Fibroblast of mammary gland (primary cell): ENCODE measurements at places on chromosomes 16 and 17.
A peak's percentile ranks its signal among the peaks of the same experiment; 100 is the strongest.

DNA sequence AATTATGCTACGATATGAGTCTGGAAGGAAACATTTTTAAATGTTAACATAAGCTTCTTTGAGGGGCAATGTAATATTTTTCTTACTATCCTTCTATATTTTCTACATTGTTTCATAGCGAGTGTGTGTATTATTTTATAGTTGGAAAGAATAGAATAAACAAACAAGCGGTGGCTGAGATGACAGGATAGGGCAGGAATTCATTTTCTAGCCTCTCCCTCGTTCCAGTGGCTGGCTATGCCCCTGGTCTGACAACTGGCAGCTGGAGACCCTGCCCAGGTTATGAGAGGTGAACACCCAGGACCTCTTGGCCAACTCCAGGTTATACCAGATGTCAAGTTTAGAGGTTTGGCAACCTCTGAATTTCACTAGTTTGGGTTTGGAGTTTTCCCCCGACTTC lies 14.5 kb upstream of the TNRC6C start:
- DNase-seq: no peak

- no peak for DNase-seq
Measured at GRCh38 chr16:87012954-87013938, 303.9 kb downstream of the C16orf95 start.

DNA sequence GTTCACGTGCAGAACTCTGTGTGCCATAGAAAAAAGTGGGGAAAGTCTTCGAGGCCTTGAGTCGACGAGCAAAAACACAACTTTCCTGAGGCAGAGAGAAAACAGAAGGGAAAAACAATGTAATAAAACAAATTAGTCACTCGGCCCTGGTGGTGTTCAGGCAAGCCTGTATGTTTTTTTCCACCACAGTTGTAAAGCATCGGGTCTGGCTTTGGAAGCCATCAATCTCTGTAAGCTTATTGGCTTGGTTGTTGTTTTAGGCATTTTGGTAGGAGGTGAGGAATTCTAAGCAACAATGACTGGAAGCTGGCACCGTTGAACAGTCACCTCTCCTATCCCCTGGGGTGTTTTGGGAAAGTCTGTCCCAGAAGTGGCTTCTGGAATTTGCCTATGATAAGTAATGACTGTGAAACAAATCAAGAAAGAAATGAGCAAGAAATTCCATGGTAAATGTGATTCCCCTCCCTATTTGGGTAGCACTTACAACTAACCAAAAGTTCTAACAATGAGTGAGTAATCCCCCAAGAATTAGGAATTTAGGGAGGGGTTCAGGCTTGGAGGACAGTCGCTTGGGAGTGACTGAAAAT lies 2.8 kb downstream of the CDH13 start:
- DNase-seq: peak; percentile 64

DNA sequence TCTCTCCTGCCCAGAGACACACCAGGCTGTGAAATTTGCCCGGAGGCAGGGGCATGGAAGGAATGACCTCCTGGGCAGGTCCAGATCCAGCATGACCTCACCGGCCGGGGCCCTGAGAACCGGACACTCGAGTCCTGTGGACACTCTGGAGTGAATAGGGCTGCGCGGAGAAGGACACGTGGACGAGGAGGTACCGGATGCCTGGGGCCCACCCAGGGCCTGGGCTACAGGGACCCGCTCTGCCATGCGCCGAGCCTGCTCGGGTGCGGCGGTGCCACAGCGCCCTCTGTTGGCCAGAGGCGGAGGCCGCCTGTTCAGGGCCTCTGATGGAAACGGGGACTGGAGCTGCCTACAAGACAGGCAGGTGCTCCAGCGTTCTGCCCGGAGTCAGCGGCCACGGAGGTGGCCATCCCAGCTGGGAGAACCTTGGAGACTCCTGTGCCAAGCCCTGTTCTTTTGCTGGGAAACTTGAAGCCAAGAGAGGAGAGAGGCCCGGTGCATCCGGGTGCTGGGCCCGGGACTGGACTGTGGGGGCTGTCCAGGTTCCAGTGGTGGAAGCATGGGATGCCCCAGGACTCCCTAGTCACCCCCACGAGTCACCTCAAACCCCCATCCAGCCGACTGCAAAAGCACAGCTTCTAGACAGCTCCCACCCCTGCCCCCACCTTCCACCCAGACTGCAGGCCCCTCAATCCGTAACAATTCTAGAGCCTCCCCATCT lies 19.3 kb upstream of the NXPH3 start:
- peak; percentile 57 for DNase-seq

DNA sequence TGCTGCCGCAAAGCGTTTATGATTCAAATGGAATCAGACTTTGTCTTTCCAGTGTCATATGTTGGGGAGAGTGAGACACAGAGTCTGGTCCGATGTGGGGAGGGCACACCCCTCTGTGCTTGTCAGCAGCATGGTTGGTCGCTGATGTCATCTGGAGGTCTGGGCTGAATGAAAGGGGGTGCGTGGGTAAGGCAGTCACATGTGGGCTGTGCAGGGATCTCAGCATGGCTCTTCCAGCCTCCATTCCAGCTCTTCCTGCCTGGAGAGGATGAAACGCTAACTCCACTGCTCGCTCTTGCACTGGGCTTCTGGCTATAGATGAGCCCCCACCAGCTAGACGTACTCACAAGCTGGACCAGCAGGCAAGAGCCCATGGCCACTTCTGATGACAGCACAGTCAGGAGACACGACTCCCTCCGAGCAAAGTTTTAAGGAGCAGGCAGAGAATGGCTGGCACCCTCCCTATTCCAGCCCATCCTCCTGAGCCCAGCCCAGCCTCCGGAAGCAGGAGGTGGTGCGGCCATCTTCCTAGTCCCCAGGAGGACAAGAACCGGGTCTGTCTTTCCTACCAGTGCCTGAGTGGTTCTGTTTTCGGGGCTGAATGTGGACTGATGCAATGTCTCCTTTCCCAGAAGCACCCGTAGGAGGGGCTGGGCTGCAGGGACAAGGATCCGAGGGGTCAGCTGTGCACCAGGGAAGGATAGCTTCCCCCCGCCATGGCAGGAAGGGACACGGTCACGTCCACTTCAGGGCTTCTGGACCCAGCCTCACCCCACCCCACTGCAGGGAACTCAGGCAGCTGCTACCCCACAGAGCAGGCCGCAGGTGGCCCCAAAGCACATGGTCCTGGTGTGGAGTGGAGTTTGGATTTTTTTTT lies 41.5 kb upstream of the CBFA2T3 start:
- peak; percentile 5 for DNase-seq

GRCh38 chr17:61449707-61450640 lies 2.2 kb upstream of the TBX4 start:
- DNase-seq: no peak

- peak; percentile 58 for DNase-seq
Measured at GRCh38 chr16:2039274-2040031, 8.2 kb downstream of the NTHL1 start.

- DNase-seq: no peak
Measured at GRCh38 chr17:57106107-57106835, 21.2 kb downstream of the AKAP1 start.

- no peak for DNase-seq
Measured at GRCh38 chr16:50434872-50435478, 66.2 kb upstream of the BRD7 start.

DNA sequence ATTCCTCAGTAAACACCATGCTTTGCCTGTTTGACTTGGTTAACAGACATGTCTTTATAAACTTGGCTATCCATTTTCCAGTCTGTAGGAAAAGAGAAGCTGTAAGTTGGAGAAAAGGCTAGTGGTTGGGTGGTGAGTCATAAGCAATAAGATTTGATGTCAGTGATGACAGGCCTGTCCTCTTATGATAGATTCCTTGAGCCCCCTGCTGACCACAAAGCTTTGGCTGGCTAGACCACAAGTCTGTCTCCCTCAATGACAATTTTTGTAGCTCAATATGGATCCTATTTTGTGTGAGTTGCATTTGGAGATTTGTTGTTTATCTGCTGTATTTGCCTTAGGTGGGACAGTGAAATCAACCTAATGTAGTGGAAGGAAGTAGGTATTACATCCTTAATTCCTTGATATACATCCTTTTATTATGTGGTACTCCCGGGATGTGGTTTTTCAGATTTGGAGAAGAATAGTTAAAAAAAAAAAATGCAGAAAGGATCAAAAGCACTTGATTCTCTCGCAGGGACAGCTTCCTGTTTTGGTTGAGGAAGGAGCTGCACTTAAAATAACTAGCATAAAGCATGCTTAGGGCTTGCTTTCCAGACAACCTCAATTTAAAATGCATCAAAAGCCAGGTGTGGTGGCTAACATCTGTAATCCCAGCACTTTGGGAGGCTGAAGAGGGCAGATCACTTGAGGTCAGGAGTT lies 67.4 kb downstream of the SIAH1 start:
- DNase-seq: peak; percentile 75

DNA sequence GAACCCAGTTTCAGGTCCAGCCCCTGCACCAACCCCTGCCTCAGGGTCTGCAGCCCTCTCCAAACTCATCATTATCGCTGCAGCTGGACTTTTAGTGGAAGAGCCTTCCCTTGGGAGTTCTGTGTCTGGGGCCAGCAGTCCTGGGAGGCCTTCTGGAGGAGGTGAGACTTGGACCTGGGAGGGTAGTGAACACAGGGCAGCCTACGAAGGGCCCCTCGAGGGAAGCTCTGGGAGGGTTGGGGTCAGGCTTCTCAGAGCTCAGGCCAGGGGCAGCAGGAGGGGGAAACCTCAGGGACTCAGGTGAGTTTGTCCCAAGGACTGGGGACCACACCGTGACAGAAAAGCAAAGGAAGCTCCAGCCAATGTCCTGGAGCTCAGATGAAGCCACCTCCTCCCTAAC lies 11.3 kb upstream of the SRRM2 start:
- DNase-seq: no peak

- DNase-seq: peak; percentile 98
Measured at GRCh38 chr16:54373534-54374520, 87.2 kb upstream of the IRX3 start.

DNA sequence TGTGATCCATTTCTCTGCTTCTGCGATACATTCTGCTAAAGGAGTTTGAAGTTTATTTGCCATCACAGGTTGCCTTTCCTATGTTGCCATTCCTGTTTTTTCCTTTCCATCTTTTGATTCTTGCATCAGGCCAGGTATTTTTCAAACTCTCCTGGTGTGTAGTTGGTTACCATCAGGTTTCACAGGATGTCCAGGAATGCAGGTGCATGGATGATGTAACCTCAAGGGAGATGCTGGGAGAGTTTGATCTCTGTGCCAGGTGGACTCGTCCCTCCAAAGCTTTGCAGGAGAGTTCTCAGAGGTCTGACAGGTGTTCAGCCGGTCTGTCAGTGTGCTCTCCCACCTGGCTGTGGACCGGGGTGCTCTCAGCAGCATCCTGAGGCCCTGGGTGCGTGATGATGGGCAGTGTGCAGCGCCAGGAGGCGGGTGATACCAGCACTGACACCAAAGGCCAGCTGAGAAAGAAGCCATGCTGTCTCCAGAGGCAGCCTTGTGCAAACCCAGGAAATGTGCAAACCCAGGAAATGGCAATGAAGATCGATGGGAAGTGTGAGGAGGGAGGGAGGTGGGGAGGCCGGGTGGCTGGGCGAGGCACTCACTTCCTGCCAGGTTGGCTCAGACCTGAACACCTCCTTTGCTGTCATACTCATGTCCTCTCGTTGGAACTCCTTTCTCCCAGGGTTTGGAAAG lies 1.7 kb downstream of the ATP2C2 start:
- DNase-seq: no peak

GRCh38 chr16:3578121-3578520 lies 918 bp upstream of the NLRC3 start:
- DNase-seq: no peak

DNA sequence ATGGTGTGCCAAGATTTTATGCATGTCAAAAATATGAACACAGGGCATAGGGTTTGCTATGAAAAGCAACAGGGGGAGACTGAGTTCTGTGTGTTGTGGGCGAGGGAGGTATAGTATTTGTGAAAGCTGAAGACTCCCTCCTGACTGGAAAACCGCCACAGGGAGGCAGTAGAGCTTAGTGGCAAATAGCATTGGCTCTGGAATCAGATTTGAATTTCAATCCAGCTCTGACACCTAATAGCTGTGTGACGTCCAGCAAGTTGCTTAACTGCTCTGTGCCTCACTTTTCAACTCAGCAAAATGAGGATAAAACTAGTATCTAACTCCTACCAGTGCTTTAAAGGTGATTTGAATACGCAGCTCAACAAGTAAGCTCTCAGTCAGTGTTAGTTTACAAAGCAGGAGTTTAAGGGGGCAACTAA lies 22.0 kb downstream of the KPNA2 start:
- DNase-seq: peak; percentile 60

- no peak for DNase-seq
Measured at GRCh38 chr16:46428108-46429061, 192.8 kb downstream of the SHCBP1 start.

- DNase-seq: no peak
Measured at GRCh38 chr16:73016488-73016830, 31.5 kb downstream of the ZFHX3 start.

DNA sequence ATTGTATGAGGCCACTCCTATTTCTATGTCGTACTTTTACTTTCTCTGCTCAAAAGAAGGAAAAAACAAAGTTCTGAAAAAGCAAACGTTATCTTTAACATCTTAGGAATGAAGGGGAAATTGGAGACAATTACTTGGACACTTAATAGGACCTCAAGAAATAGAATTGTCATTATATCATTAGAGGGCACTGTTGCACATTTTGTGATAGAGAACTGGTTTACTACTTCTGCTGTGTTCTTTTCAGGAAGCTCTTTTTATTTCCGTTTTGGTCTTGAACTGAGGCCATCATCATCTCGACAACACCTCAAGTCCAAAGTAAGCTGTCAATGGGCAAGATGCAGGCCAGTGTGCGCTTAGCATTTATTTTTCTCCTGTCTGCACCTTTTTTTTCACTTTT lies 14.6 kb downstream of the COG4 start:
- DNase-seq: peak; percentile 29

DNA sequence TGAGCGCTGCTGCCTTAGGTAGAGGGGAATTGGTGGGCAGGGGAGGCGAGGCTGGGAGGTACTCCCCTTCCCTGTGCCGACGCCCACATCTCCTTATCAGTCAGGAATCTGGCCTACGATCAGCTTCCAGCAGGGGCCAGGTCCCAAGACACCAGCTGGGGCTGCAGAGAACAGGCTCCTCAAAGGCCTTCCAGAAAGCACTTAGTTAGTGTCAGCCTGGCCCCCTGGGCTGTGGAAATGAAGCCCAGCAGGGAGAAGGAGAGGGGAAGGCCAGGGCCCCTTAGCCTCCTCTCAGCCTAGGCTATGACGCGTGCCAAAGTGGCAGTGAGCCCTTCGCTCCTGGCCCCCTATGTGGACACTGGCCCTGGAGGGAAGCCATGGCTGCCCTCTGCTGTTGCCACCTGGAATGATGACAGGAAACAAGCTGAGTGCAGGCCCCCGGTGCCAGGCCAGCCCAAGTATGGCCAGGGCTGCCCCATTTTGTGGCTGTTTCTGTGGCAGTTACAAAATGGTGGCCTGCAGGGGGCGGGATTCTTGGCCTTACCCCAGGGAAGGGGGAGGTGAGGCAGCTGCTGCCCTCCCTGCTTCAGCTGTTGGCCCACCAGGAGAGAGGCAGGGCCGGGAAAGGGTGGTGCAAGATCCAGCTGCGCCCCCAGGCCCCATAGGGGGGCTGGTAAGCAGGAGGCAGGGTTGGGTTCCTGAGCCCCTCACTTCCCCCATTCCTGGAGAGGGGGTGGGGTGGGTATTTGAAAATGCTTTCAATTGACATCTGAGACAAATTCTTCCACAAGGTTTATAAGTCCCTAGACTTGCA lies 11.3 kb downstream of the TBX4 start:
- DNase-seq: no peak

GRCh38 chr17:79095345-79096055 lies 20.9 kb downstream of the ENGASE start:
- no peak for DNase-seq

- DNase-seq: peak; percentile 88
Measured at GRCh38 chr17:68399638-68400403, 57.5 kb downstream of the WIPI1 start.

- no peak for DNase-seq
Measured at GRCh38 chr16:27439271-27440018, 37.5 kb downstream of the IL21R start.
